ENCODE measurements at places on chromosomes 4 and X.

GRCh38 chr4:89684536-89684935 lies 152.4 kb downstream of the SNCA start:
- no peak for DNase-seq

DNA sequence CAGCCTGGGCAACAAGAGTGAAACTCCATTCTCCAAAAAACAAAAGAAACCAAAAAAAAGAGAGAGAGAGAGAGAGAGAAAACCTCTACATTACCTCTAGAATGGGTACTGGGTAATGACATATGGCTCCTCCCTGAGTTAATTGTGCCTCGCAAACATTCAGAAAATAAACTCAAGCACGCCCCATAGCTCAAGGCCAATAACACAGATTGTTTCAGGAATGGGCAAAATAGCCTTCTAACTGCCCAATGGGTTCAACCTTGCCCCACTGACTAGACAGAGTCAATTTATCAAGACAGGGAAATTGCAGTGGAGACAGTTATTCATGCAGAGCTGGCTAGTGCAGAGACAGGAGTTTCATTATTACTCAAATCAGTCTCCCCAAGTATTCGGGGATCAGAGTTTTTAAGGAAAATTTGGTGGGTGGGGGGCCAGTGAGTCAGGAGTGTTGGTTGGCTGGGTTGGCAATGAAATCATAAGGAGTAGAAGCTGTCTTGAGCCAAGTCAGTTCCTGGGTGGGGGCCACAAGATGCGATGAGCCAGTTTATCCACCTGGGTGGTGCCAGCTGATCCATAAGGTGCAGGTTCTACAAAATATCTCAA lies 25.1 kb downstream of the NIPAL1 start:
- DNase-seq, result no peak

DNA sequence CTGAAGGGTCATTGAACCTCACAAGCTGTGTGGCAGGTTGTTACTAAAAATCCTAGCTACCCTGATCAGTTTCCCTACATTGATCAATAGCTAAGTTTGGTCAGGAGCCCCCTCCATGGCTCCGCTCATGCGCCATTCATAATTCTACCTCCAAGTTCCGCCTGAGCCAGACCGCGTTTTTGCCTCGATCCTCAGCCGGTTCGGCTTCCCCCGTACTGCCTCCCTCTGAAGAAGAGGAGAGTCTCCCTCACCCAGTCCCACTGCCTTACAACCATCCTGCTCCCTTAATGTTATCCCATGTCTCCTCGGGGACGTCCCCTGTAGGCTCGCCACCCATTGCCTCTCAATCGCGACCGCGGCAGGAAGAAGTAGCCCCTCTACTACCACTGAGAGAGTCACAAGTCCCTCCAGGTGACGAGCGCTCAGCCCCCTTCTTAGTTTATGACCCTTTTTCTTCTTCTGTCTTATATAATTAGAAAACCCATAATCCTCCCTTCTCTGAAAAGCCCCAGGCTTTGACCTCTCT lies 158.2 kb downstream of the DEFB131A start:
- no peak for DNase-seq

DNA sequence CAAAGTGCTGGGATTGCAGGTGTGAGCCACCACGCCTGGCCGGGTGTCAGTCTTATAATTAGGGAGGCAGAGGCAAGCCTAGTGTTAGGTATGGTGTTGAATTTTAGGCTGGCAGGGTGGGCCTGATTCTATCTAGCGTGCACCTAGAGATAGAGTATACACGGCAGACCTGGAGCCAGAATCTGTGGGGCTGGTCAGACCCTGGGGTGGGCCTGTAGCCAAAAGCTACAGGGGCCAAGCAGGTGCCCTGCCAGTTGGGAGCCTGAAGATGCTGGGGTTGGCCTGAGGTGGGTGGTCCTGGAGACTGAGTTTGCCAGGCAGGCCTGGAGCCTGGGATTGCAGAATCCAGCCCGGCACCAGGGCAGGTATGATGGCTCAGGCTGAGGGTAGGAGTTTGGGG lies 1580.3 kb downstream of the ARAP2 start:
- DNase-seq, result no peak

- peak; percentile 13 for DNase-seq
These were observed 134.2 kb downstream of the EIF4E start for GRCh38 chr4:98794565-98795205.

DNA sequence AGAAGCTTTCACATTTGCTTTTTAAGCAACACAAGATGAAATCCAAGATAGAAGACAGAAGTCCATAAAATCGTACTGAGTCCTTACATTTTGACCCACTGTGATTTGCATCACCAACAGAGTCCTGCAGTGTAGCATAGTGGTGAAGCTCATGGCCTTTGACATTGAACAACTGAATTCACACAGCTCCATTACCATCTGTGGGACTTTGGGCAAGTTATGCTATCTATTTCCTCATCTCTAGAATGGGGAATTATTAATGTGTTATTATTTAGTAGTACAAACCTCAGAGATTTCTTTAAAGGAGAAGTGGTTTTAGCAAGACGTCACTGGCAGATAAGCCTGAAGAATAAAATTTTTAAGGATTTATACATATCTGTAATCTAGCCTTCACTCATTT lies 10.7 kb downstream of the GPRIN3 start:
- DNase-seq, result no peak

GRCh38 chrX:146396409-146396808 lies 413.2 kb upstream of the CXorf51B start:
- DNase-seq, result no peak

DNA sequence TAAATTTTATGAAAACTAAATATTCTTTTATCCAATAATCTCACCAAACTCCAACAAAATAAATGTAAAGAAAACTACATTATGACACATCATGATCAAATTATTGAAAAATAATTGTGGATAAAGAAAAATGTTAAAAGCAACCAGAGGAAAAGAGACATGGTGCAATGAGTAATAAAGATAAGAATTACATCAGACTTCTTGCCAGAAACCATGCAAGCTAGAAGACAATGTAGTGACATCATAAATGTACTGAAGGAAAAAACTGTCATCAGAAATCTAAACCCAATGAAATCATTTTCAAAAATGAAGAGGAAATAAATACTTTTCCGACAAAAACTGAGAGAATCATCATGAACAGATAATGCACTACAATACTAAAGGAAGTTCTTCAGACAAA lies 135.9 kb upstream of the EOLA2 start:
- DNase-seq, result no peak

DNA sequence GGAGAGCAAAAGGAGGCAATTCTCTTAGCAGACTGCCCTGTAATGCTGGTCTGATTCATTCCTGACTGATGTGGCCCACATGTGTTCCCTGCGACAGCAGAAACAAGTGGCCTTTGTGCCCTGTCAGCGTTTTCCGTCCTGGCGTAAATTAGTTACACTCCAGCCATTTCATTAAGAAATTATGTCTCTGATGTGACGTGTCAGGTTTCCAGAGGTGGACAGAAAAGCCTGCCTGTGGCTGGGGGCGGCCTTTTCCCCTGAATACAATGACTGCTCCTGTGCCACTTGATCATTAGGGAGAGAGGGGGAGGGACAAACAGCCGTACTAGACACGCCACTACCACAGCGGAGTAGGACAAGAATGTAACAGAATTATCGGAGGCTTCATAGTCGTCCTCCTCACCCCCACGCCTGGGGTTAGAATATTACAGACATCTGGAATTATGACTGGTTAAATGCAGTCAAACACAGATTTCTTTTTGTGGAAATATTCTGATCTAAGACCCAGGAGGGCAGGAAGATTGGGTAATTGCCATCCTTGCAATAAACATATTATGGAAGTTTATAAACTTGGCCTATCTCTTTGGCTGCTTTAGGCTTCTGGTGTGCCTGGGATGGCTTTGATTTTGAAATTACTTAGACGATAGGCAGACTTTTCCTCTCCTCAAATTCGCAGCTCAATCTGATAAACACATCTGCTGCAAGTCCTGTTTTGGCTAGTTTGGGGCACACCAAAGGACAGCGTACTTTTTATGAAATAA lies 146.2 kb upstream of the BCOR start:
- DNase-seq, result no peak

DNA sequence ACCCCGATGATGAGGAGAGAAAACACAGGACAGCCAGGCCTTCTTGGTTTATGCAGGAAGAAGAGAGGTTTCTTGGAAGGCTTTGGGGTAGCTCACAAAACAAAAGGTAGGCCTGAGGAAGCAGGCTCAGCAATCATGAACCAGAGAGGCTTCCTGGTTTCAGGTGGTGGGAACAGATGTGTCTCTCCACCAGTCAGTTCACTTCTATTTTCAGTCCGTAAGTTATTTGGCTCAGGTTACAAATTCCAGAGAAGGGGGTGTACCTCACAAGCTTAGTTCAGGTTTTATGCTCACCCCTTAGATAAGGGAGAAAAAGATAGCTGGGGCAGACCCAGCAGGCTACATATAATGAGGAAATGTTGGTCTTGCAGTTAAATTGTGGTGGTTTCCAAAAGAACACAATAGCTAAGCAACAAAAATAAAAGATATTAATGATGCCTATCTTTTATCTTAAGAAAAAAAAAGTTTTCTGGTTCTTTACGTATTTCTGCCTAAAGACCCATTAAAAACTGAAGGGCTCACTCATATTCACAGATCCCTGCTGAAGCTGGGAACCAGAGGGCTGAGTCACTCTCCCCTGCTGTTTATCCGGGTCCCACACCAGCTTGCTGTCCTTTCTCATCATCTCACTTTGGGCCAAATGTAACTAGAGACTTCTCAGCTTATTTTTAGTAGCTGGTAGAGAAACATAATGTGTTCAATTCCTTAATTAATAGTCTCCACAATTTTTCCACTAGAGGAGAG lies 177.0 kb downstream of the CAMK2D start:
- no peak for DNase-seq

GRCh38 chrX:19172741-19173140 lies 50.5 kb upstream of the ADGRG2 start:
- DNase-seq, result no peak

- DNase-seq, result no peak
These were observed 51.5 kb upstream of the RAB9B start for GRCh38 chrX:103883533-103883932.

GRCh38 chr4:5918331-5918985 lies 25.6 kb upstream of the CRMP1 start:
- no peak for DNase-seq
